CD14-positive monocyte (primary cell): ENCODE measurements at places on chromosomes 7 and 10.

- DNase-seq = no peak
Measured at GRCh38 chr7:144771174-144771573, 64.7 kb downstream of the TPK1 start.

DNA sequence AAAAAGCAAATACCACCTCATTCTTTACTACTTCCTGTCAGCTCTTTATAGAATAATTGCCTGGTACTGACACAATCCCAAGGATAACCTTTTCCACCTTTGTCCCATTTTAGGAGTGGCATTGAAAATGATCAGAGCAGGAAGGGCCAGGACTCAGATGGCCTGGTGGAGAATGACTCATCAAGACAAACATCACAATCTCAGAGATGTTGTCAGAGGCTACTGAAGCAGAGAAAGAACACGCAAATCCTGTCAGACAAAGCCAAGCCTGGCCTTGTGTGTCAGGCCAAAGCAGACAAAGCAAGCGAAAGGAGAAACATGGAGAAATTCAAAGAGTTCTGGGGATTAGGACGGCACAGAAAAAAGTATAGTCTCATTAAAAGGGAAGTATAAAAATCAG lies 40.9 kb downstream of the NSUN6 start:
- DNase-seq = no peak

DNA sequence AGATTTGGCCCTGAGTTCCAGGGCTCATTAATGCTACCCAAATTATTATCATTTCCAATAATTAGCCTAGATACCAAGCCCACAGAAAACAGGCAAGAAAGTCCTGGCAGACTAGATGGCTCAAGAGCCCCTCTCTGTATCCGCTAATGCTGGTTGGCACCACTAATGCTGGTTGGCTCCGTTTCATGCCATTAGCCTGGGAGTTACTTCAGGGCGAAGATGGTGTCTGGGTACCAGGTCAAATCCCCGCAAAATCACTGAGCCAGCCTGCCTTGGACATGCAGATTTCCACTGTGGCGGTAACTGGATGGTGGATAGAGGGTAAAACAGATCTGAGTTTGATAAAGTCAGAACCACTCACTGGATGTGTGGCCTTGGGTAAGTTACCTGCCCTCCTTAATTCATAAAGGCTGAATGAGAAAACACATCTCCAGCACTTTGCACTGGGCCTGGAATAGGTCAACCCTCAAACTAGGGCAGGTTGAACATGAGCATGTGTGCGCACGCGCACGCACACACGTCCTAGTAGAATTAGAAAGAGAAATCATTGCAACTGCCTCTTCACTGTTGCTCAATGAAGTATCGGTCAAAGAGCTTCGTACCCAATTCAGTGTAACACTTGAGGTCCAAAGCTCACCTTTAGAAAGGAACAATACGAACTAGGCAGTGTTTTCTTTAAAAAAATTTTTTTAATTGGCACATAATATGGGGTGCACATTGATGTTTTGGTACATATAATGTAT lies 91.5 kb downstream of the PRPF18 start:
- DNase-seq = no peak

DNA sequence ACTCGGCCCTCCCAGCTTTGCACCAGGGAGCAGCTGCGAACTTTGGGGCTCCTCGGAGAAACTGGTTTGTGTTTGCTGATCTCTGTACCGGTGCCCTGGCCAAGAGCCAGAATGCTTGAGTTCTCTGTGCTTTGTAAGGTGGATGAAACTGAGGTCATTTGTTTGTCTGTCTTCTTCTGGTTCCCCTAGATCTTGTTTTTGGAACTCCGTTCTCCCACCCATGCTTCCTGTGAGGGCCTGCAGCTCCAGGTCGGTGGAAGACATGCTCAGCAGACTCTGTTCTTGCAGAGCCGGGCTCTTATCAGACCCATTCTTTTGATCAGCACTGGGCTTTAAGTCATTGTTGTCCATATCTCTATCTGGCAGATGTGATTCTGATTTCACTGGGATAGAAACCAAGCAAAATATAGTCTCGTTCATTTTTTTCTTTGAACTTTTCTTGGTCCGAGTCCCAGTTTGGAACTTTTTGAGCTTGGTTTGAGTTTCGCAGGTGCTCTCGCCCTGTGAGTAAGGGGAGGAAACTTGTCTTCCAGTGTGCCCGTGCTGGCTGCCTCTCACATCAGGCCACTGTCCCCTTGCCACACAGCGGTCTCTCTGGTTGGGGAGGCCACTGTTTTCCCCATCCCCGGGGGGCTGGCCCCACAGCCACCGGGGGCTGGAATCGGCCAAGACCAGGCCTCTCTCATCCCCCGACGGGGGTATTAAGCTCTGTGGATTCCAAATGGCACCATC lies 31.2 kb downstream of the JCAD start:
- no peak for DNase-seq

DNA sequence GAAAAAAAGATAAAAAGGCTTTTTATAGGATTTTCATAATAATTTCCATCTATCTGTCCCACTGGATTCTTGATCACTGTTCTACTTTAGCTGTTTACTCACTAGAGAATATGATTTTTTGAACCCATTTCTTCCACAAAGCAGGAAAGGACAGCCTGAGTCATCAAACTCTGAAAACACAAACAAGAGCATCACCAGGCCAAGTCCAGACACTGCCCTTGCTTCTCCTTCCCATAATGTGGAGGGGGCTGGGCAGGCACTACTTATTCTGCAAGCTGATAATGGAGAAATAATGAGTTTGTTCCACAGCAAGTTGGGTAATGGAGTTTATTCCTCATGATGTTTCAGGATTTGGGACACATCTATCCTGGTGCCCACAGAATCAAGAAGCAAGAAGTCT lies 13.0 kb upstream of the KCNIP2 start:
- DNase-seq = no peak

GRCh38 chr10:87761892-87762291 lies 56.1 kb downstream of the ATAD1 start:
- peak; percentile 85 for DNase-seq

DNA sequence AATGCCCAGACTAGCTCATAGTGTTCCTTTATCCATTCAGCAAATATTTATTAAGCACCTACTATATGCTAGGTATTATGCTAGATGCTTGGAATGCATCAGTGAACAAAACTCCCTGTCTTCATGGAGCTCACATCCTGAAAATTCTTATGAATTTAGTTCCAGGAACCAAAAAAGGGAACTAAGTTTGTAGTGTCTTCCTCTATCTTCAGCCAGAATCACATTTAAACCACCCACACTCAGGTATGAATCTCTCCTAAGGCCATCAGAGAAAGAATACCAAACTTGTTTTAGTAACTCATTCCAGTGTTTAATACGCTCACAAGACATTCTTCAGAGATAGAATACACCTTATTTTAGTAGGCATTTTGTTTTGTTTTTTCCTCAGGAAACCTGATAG lies 10.1 kb upstream of the EGR2 start:
- no peak for DNase-seq
